ENCODE measurements at places on chromosomes 12 and 14. TPM values are rescaled to one million over a fixed set of nuclear protein-coding genes. Genes with fewer than 3 reads are reported as not detected.

The AVPR1A gene
- 0.16 TPM for total RNA-seq

GRCh38 chr12:59491877-59492276, 104.0 kb upstream of the SLC16A7 start:
- no peaks in the 10 kb centered on the region for H3K4me1 ChIP-seq
- no peak overlapping the region for H3K27ac ChIP-seq
- H3K36me3 ChIP-seq = no peaks in the 10 kb centered on the region
- DNase-seq = no peak
- no peak overlapping the region for H3K4me3 ChIP-seq
- no peaks in the 10 kb centered on the region for H3K27me3 ChIP-seq

DNA sequence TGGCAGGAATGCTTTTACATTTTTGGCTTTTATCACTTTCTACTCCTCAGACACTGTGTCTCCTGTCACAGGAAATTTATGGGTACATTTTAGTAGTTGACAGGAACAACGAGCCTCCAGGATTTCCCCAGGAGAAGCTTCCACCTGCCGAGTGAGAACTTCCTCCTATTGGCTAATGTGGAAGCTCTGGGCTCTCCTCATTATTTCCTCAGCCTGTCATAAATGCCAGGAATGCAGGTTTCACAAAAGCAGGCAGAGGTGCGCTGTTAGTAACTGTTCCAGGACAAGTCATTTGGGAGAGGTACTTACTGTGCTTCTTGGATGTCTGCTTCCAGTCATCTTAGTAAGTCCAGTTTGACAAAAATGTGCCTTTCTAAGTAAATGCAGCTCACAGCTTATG, 19.1 kb upstream of the DCP1B start:
- no peak overlapping the region for H3K27ac ChIP-seq
- peaks cover 24% of the 10 kb centered on the region for H3K27me3 ChIP-seq
- H3K36me3 ChIP-seq = no peaks in the 10 kb centered on the region
- no peak overlapping the region for H3K4me3 ChIP-seq
- no peak for DNase-seq

DNA sequence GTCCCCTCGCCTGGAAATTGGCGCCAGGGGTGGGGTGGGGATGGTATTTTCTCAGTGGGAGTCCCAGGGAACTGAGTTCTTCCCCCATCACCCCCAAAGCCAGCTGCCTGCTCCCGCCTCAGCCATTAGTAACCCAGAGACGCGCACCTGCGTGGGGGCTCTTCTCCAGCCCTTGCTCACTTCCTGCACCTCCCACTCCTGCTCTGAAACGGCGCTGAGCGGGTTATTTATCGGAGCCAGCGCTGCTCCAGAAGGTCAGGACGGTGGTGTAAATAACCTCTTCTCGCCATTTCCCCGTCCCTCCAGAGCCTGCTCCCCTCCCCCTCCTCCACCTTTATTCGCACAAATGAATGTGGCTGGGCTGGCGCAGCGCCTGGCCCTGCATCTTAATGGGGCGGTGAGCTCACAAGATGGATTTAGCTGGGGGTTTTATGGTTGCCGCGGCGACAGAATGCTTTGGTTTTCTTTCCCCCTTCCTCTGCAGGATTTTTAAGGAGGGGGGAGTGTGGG, 12.2 kb downstream of the GPR84 start:
- peak overlapping the region; percentile 95 for H3K27ac ChIP-seq
- peaks cover 43% of the 10 kb centered on the region for H3K4me1 ChIP-seq
- H3K36me3 ChIP-seq = peaks cover 15% of the 10 kb centered on the region

GRCh38 chr14:71711619-71712018, 220.6 kb upstream of the RGS6 start:
- H3K27me3 ChIP-seq = no peaks in the 10 kb centered on the region
- no peak overlapping the region for H3K27ac ChIP-seq
- H3K36me3 ChIP-seq = peaks cover 20% of the 10 kb centered on the region
- no peak overlapping the region for H3K4me3 ChIP-seq

The SERPINA6 gene
- 1.6 TPM for total RNA-seq

The HCAR1 gene
- 0.62 TPM for total RNA-seq

DNA sequence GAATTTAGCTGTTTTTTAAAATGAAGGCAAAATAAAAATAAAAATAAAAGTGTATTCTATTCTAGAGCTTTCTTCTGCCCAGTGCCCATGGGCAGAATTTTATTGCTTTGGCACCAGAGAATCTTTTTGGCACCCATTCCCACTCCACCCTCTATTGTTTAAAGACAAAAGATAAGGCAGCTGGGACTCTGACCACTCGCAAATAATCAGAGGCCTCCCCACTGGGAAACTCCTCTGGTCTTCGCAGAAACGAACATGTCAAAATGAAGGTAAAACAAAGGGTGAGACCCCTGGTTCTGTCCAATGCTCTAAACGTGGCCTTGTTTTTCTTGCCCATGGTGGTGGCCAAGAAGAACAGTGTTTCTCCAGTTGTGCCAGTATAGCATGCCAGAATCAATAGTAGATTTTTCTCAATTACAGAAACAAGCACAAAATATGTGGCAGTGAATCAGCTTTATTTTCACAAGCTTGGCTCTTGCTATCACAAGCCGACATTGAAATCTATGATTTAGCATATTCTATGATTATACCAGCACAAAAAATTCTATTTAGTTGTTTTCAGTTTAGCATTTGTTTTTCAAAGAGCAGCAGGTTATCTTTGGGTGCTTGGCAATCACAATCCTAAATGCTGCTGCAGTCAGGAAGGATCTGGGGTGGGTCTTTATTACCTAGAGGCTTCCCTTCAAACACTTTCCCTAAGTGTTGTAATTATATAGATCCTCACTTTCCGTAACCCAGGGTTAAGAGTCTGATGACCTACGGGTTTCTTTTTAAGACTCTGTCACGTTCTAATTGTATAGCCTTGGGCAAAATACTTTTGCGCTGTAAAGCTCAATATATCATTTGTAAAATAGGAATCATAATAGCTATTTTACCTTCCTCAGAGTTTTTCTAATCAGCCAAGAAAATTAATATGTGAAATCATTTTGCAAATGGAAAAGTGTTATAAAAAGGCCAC, 50.5 kb downstream of the KITLG start:
- H3K4me1 ChIP-seq = peaks cover 3% of the 10 kb centered on the region
- H3K27ac ChIP-seq = no peak overlapping the region
- no peak for DNase-seq
- H3K27me3 ChIP-seq = peaks cover 30% of the 10 kb centered on the region

DNA sequence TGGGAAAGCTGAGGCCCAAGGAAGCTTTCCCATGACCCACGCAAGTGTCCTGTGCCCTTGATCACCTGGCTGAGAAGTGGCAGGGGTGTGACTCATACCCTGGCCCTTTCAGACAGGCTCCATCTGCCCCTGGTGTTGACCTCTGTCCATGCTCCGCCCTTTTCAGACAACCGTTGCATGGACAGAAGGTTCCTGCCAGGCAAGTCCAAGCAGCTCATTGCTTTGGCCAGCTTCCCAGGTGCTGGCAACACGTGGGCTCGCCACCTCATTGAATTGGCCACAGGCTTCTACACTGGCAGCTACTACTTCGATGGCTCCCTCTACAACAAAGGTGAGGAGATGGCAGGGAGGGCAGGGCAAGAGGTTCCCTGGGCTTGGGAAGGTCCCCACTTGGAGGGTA, 103.5 kb downstream of the WSCD2 start:
- no peaks in the 10 kb centered on the region for H3K4me1 ChIP-seq
- no peaks in the 10 kb centered on the region for H3K36me3 ChIP-seq
- peaks cover 27% of the 10 kb centered on the region for H3K27me3 ChIP-seq
- DNase-seq = no peak
- no peak overlapping the region for H3K27ac ChIP-seq
- H3K4me3 ChIP-seq = no peak overlapping the region

The TAS2R8 gene
- 0.24 TPM for total RNA-seq

GRCh38 chr12:47832263-47832933, 12.7 kb upstream of the HDAC7 start:
- H3K4me3 ChIP-seq = no peak overlapping the region
- DNase-seq = no peak
- H3K27ac ChIP-seq = no peak overlapping the region
- H3K36me3 ChIP-seq = no peaks in the 10 kb centered on the region
- H3K27me3 ChIP-seq = peaks cover 4% of the 10 kb centered on the region

The SCYL2 gene
- total RNA-seq = 68.2 TPM

DNA sequence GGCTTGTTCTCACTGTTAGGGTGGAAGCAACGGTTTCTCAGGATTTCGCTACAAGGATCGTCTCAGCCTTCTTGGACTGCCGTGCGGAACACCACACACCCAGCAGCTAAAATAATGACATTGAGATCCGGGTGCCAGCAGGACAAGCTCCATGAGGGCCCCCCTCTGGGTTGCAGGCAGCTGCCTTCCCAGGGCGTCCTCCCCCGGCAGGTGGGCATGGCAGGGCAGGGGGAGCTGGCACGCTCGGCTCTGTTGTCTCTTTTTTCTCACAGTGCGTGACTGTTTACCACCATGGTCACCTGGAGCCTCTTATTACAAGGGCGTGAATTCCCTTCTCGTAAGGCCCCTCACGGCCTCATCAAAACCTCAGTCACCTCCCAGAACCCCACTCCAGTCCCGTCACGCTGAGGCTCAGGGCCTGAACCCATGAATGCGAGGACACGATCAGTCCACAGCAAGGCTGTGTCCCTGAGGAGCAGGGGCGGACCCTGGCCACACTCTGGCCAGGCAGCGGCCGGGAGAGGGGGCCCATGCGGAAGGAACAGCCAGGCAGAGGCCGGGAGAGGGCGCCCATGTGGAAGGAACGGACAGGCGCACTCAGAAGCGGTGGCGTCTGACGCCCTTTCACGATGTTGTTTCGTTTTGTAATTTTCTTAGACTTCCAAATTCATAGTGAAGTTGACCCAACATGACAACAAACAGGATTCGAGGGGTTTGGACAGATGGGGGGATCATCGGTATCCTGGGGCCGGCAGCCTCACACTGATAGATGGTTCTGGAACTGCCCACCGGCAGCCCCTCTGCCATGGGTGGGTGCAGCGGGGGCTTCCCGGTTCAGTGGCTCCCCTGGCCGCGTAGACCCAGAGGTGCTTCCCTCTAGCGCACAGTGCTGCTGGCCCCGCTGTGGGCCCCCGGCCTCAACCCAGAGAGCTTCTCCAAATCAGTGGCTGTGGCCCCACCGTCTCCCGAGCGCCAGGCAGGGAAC, 10.0 kb downstream of the LRCOL1 start:
- DNase-seq = peak; percentile 54
- peak overlapping the region; percentile 67 for H3K27ac ChIP-seq
- H3K27me3 ChIP-seq = peaks cover 69% of the 10 kb centered on the region
- no peaks in the 10 kb centered on the region for H3K36me3 ChIP-seq
- H3K4me3 ChIP-seq = peak overlapping the region; percentile 31
- H3K4me1 ChIP-seq = peaks cover 8% of the 10 kb centered on the region

GRCh38 chr12:21941506-21942376, 515 bp upstream of the ABCC9 start:
- H3K4me3 ChIP-seq = peak overlapping the region; percentile 71
- peak overlapping the region; percentile 37 for H3K27ac ChIP-seq
- peaks cover 12% of the 10 kb centered on the region for H3K4me1 ChIP-seq
- H3K27me3 ChIP-seq = peaks cover 58% of the 10 kb centered on the region

GRCh38 chr12:5015711-5016492, 27.8 kb upstream of the KCNA5 start:
- H3K4me3 ChIP-seq = no peak overlapping the region
- H3K36me3 ChIP-seq = no peaks in the 10 kb centered on the region
- H3K27ac ChIP-seq = no peak overlapping the region
- H3K4me1 ChIP-seq = no peaks in the 10 kb centered on the region
- peaks cover 72% of the 10 kb centered on the region for H3K27me3 ChIP-seq

DNA sequence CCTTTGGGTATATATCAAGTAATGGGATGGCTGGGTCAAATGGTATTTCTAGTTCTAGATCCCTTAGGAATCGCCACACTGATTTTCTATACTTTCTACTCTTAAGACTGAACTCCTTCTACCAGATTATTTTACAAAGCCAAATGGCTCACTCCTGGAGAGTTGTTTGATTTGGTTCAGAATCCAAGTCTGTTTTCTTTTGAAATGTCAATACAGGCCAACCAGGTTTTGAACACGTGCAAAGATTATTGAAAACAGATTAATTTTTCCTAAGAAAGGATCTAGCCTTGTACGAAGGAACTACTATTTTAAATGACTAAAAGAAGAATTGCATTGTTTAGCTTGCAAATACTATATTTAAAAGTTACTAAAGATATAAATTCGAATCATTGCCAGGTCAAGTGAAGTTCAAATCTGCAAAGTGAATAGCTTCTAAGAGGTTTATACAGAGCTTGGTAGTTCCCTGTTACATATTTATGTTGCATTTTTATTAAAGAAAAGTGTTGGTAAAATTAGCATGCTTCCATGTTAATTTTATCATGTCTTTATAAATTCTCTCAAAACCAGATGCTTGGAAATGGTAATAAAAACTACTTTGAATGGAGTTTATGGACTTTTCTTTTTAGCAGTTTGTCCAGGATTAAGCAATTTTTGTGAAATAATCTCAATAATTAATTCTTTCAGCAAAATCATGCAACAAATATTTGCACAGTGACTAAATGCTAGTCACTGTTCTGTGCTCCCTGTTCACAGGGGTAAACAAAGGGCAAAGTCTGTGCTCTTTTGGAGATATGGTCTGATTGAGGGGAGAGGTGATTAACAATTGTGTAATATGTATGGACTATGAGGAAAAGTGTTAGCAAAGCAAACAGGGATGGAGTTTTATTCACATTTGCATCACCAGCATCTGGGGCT, 38.9 kb downstream of the GPR65 start:
- H3K4me3 ChIP-seq = no peak overlapping the region
- H3K27ac ChIP-seq = peak overlapping the region; percentile 27
- no peaks in the 10 kb centered on the region for H3K36me3 ChIP-seq
- no peak for DNase-seq
- H3K27me3 ChIP-seq = no peaks in the 10 kb centered on the region
- peaks cover 17% of the 10 kb centered on the region for H3K4me1 ChIP-seq

GRCh38 chr12:101040936-101041335, 169.1 kb downstream of the SLC5A8 start:
- H3K27me3 ChIP-seq = no peaks in the 10 kb centered on the region
- H3K36me3 ChIP-seq = no peaks in the 10 kb centered on the region

- peaks cover 31% of the 10 kb centered on the region for H3K27me3 ChIP-seq
- no peak for DNase-seq
- no peak overlapping the region for H3K27ac ChIP-seq
- H3K36me3 ChIP-seq = no peaks in the 10 kb centered on the region
- H3K4me1 ChIP-seq = no peaks in the 10 kb centered on the region
Measured at GRCh38 chr12:31003861-31004640, 69.6 kb upstream of the DDX11 start.

DNA sequence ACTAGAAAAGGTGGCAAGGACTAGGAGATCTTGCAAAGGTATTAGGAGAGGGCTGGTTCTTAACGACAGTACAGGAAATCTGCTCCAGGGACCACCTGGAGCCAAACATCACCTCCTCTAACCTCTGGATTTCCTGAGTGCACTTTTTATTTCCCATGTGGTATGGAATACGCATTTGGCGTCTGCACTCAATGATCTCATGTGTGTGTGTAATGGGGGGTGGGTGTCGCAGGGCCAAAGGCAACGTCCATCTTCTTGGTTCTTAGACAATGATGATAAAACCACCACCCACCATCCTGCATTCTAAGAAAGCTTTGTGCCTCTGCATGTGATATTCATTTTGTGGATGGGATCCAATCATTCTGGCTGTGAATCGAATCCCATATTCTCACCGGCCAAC, 68.8 kb downstream of the CLMN start:
- no peaks in the 10 kb centered on the region for H3K36me3 ChIP-seq
- no peak overlapping the region for H3K27ac ChIP-seq
- peaks cover 48% of the 10 kb centered on the region for H3K4me1 ChIP-seq
- H3K4me3 ChIP-seq = no peak overlapping the region
- no peak for DNase-seq

The ADCK1 gene
- 8.0 TPM for total RNA-seq

The ANKS1B gene
- 10.1 TPM for total RNA-seq
